Adipocyte (in vitro differentiated cells): ENCODE measurements at places on chromosomes 6 and 20.

DNA sequence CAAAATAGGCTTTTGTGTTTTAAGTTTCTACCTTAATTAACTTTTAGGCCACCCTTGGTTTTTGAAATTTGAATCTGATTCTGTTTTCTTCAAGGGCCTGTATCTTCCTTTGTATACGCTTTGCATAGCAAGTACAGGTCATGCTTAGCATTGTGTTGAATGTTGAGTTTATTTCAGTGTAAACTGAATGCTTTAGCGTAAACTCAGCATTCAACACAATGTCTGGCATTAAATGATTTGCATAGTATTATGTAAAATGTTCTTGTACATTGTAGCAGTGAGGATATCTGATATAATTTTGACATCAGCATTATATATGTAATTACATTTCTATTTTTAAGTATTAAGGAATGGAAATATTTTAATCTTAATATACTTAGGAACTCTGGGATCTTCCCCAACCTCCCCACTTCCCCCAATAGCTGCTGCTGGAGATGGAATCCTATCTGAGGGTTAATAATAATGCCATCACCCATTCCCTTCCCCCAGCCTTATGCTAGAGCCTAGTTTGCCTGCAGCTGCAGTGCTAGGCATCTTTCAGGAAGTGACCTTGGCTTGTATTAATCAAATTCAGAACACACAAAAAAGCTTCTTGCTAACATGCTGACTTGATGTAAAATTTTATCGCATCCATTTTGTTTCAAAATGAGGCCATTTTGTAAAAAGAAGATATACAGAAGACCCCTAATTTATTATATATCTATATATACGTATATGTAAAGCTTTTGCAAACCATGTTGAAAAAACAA, 73.1 kb downstream of the NCOA3 start:
- no peak for DNase-seq

DNA sequence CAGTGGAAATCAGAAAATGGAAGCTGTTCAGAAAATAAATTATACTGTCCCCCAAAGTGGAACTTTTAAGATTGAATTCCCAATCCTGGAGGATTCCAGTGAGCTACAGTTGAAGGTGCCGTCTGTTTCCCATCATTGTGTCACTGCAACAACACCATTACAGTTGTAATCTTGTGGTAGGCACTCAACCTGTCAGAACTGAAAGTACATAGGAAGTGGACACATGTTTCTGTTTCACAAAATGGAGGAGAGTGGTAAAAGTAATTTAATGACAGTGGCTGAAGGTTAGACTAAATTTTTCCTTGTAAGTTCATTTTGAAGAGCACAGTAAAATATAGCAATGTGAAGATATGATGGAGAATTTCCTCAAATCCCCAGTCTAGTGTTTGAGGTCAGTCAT, 70.0 kb downstream of the CD109 start:
- no peak for DNase-seq

DNA sequence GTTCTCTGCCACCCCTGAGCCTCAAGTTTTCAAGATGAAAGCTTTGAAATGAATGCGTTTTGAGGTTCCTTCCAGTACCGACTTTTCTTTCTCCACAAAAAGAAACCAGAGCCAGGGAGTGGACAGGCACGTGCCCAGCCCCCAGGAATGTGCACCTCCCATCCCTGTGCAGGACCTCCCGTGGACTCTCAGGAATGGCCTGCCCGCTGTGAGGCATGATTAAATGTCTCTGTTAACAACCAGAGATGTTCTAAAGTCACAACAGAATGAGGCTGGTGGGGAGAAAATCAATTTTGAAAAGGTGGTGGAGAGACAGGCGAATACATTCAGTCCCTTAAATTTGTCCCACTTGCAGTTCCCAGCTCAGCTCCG, 1.5 kb downstream of the TGM3 start:
- no peak for DNase-seq

DNA sequence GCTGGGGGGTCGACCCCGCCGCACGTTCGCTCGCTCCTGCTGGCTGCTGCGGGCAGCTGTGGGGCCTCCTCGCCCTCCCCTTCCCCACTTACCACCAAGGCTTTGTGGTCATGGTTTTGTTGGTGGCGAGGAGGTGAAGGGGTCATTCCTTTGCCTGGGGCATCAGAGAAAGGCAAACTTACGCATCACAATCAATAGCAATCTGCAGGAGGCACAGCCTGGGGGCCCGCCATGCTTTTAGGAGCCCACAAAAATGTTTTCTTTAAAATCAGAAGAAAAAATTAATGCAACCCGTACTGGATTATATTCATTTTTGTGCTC, 137.0 kb downstream of the IMPG1 start:
- DNase-seq, result no peak

DNA sequence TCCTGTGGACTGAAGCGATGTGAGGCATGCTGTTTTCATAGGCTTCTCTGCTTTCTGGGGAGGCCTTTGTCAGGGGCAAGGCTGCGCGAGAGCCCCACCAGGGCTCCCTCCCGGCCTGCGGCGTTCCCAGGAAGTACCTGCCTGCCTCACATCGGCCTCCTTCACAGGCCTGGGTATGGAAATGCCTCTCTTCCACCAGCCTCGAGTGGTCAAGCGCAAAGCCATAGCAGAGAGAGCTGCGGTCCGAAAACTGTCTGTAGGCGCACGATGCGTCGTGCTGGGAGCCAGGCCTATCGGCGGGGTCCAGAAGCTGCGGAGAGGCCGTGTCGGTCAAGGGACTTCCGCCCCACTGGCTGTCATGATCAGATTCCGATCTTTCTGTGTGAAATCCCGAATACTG, 71.2 kb downstream of the SIM1 start:
- no peak for DNase-seq

GRCh38 chr6:159973951-159974350, 5.1 kb downstream of the IGF2R start:
- peak; percentile 80 for DNase-seq

DNA sequence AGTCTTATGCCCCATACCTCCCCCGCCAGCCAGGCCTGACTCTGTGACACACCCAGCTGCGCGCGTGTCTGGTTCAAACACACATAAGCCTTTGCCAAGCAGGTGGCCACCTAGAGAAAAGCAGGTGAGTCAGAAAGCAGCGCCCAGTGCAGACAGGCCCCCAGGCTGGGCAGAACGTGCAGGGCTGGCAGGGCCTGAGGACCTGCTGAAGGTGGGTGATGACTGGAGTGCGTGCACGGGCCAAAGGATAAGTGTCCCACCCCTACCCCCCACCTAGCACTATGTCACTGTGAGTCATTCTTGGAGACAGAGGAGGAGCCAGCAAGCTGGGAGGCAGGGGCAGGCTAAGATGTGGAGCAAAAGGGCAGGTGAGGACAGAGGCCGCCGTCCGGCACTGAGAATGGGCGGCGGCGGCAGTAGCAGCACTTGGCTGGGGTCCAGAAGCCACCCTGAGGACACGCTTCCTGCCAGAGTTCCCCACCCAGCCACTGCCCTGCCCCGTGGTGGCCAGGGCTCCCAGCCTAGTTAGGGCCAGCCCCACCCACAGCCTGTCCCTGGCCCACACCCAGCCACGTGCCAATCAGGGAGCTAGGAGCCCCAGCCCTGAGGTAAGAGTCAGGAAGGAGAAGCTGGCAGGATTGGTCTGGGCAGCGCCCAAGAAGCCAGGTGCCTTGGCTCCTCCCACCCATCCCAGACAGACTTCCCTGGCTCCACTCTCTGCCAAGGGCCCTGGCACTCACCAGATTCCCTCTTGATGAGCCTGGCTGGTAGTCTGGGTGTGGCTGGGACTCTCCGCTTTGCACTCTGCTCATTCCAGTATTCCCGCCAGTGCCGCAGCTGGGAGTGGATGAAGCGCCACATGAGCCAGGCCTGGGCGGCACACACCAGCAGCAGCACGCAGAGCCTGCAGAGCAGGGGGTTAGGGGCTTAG, 72.7 kb downstream of the TRAM2 start:
- DNase-seq, result peak; percentile 39

GRCh38 chr6:162856885-162857284, 129.1 kb downstream of the PACRG start:
- peak; percentile 90 for DNase-seq

- DNase-seq, result no peak
These were observed 45.6 kb upstream of the AKIRIN2 start for GRCh38 chr6:87747646-87748045.

- DNase-seq, result no peak
These were observed 533.7 kb downstream of the QKI start for GRCh38 chr6:163948250-163948649.

- DNase-seq, result no peak
These were observed 135.5 kb downstream of the CLIC5 start for GRCh38 chr6:45880159-45880558.

DNA sequence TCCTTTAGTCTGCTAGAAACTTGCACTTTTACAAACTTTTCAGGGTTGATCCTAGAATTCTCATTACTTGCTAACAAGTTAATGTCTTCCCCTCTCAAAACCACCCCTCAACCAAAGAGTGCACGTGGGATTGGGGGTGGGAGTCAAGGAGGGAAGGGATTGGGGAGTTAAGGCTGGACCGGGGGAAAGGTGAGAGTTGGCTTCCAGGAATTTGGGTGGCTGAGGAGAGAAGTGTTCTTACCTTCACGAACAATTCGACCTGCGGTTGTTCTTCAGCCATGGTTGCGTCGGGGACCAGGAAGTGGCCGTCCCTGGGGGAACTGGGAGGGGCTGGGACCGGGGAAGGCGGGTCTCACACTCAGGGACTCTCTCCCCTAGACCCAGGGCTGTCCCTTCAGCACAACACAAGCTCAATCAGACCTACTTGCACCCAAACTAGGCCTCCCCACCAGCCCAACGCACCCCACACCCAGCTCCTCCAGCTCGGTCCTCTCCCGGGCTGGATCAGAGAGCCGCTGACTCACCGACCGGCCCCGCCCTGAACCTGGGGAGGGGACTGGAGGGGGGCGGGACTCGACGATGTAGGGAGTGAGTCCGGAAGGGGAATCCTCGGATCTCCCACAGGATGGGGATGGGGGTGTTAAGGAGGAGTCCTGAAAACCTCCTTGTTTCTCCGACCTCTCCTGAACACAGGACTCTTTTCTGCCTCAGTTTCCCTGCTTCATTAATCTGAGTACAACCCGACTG, at the start of gene CLIC1:
TSS of gene CLIC1 (minus strand) at position 510 of the 747 bp plus-strand sequence. CDS start at position 280, 230 bp downstream.
- DNase-seq, result peak; percentile 95

DNA sequence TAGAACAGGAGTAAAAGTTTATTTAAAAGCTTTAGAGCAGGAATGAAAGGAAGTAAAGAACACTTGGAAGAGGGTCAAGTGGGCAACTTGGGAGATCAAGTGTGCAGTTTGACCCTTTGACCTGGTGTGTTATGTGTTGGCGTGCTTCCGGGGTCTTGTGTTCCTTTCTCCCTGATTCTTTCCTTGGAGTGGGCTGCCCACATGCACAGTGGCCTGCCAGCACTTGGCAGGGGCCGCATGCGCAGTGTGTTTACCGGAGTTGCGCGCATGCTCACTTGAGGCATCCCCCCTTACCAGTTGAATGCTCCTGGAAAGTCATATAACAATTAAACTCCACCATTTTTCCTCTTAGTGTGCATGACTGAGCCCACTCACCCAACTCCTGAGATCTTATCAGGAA, 160.3 kb downstream of the ADAT2 start:
- DNase-seq, result no peak

GRCh38 chr6:166500246-166500645, 86.2 kb downstream of the RAMACL start:
- DNase-seq, result no peak

DNA sequence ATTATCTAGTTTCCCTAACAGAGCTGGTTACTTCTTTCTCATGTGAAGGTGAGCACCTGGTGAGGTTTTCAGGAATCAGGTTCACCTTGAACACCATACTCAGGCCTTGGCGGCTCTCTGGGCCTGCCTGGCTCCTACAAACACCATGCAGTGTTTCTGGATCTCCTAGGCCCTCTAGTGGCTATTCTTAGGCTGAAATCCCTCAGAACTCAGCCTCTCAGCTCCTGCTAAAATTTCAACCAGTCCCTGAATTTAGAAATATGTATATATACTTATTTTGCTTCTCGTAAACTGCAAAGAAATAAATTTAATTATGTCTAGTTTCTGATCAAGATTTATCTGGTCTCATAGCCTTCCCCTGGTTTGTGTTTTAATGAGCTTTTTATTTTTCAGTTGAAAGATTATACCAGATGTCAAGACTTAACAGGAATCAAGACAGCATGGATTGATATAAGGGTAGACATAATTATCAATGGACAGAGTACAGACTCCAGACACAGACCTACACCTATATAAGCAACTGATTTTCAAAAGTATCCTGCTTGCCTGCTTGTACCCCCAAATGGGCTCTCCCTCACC, 55.9 kb downstream of the ANKEF1 start:
- DNase-seq, result peak; percentile 89

GRCh38 chr6:156395276-156395675, 381.9 kb upstream of the ARID1B start:
- DNase-seq, result no peak

DNA sequence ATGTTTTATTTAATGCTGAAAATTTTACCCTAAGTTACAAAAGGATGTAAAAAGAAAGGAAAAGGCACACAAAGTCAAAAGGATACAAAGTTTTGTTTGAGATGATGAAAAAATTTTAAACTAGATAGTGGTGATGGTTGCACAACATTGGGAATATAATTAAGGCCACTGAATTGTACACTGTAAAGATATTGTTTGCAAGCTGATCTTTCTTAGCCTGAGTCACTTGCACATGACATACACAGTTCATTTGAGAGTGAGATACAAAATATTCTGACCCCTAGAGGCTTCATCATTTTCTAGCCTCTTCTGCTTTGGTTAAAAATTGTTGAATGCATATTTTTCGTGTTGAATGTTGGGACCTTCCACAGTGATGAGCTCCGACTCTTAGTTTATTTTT, 462.6 kb downstream of the HDGFL1 start:
- DNase-seq, result peak; percentile 42

DNA sequence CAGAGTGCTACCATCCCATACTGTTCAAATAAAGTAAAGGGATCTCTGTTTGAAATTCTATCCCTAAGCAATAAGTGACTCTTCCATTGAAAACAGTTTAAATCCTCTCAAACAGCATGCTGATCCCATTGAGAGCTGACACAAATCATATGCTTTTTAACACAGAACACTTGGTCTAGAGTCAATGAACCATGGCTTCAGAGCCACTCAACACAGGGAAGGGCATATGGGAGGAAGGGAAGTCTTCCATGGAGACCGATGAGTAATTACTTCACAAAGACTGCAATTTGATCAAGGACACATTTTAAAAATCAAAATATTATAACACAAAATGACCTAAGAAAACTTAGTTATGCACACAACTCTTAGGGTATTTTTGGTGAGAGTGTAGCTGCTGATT, 1073.0 kb upstream of the MAP3K7 start:
- DNase-seq, result no peak

DNA sequence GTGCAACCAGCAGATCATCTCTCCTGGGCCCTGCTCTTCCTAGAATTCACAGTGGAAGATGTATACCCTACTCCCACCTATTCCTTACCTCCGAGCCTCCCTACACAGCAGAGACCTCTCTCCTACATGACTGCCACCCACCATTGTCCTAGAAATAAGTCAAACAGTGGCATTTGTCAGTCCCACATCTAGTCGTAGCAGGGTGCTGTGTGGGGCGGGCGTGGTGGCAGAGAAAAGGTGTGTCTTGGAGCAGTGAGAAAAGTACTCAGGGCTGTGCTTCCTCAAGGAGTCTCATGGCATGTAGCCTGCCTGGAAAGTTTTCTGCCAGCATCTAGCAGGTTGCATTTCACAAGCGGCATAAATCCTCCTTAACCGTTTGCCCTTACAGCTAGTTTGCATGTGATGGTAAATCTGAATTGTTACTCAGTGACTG, 59.4 kb upstream of the PTGIS start:
- DNase-seq, result no peak

GRCh38 chr6:129476810-129477209, 233.2 kb downstream of the ARHGAP18 start:
- no peak for DNase-seq

- no peak for DNase-seq
These were observed 74.8 kb upstream of the FLRT3 start for GRCh38 chr20:14412065-14412681.
